ENCODE measurements at places on chromosomes 13 and 19.

- H3K36me3 ChIP-seq = no peaks in the 10 kb centered on the region
- no peak overlapping the region for H3K27ac ChIP-seq
- no peaks in the 10 kb centered on the region for H3K27me3 ChIP-seq
Observed at GRCh38 chr13:55255236-55255635, 1885.5 kb upstream of the PRR20A start.

- no peaks in the 10 kb centered on the region for H3K27me3 ChIP-seq
- H3K4me1 ChIP-seq = no peaks in the 10 kb centered on the region
- DNase-seq = no peak
- peak overlapping the region; percentile 48 for H3K27ac ChIP-seq
- H3K36me3 ChIP-seq = no peaks in the 10 kb centered on the region
Observed at GRCh38 chr19:1540365-1540925, 16.6 kb downstream of the PLK5 start.

GRCh38 chr19:18867199-18867598, 28.8 kb downstream of the CERS1 start:
- no peak for DNase-seq
- H3K4me1 ChIP-seq = no peaks in the 10 kb centered on the region
- H3K27ac ChIP-seq = no peak overlapping the region
- H3K4me3 ChIP-seq = no peak overlapping the region

DNA sequence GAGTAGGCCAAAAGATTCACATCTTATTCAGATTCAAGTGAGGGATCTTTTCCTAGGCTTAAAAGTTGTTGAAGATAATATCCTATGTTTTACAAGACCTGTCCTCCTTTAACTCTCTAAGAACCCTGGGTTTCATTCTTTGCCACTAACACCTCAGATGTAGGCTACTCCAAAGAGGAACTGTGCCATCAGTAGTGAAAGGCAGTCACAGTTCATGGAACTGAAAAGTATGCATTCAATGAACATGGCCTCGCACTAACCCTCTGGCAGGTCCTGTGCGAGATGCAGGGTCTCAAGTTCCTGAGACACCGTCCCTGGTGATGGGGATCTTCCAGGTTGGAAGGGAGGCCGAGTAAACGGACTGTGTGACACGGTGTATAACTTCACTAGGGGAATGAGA, 4.3 kb downstream of the LGALS14 start:
- no peaks in the 10 kb centered on the region for H3K36me3 ChIP-seq
- DNase-seq = no peak
- no peak overlapping the region for H3K4me3 ChIP-seq
- H3K27ac ChIP-seq = no peak overlapping the region
- no peaks in the 10 kb centered on the region for H3K27me3 ChIP-seq
